Omental fat pad (tissue), 4 donors: ENCODE measurements at places on chromosomes 13 and 19.

DNA sequence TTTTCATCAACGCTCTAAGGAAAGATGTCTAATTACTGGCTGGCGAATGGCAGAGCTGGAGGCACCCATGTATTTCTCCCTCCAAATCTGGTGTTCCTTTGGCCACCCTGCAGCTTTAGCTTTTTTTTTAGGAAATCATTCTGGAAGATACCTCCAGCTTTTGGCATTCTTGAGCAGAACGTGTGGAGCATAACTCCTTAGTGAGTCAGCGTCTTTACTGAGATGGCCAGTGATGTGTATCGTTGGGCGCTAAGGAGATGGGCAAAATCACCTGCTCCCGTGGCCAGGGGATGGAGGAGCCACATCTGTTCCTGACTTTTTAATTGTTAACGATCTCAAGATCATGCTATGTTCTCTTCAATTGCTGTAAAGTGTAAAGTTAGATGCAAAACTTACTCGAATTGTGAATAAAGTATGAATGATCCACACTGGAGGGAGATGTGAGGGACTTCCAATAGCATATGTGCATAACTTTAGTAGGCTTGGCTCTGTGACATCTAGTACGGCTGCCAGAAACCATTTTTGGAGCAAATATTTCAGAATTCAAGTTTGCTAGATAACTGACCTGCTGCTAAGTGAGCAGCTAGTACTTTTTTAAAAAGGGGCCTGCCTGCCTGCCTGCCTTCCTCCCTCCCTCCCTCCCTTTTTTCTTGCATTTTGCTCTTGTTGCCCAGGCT is 24.4 kb upstream of the C1QTNF9 start:
- no peak for DNase-seq

DNA sequence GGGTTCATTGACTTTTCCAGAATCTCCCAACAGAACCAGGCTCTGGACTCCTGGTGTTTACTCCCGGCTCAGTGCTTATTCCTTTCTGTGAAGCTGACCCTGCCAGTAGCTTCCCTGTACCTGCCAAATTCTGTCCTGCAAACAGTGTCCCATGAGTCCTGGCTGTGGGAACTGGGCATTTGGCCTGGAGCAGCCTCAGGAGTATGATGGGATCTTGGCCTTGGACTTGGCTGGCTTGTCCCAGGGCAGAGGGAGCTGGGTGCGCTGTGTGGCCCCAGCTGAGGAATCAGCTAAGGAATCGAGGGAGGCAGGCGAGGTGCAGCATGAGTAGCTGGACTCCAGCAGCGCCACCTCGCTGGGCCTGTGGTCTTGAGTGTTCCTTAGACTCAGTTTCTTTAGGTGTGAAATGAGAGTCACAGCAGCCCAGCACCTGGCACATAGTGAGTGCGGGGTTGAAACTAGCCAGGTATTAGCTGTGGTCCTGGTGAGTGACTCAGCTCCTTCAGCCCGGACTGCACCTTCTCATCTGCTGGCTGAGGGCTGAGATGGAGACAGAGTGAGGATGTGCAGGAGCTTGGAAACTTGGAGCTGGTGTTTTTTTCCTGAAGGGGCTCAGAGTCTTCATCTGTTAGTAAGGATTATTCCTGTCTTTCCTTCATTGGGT is 10.4 kb downstream of the CLASRP start:
- DNase-seq: no peak

GRCh38 chr13:73286942-73287620 is 228.3 kb downstream of the KLF5 start:
- no peak for DNase-seq

DNA sequence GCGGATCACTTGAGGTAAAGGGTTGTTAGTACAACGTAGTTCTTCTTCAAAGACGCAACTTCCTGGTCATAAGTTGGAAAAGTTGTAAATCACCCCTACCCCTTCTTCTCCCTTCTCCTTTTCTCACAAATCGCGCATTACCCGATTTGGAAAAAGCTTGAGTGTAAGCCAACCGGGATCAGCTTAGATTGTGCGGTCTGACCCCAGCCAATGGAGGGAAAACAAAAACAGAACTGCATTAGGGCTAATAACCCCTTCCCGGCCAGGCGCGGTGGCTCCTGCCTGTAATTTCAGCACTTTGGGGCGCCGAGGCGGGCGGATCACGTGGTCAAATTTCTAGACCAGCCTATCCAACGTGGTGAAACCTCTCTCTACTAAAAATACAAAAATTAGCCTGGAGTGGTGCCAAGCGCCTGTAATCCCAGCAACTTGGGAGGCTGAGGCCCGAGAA is 806 bp downstream of the ZNF90 start:
- DNase-seq: no peak

DNA sequence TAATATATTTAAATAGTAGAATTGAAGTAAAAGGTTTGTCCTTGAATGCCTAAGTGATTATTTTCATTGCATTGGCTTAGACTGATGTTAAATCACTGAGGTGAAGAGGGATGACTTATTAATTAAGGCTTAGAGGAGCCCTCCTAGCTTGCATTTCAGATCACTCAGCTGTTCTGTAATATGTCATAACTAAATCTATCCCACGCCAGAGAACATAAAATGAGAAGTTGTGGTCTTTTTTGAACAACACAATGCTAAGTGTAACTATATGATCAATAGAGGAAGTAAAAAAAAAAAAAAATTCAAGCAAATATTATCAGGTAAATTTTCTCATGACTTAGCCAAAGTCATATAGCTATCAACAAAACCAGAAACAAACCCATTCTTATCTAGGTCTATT is 752.2 kb downstream of the GPC5 start:
- DNase-seq: no peak

GRCh38 chr19:45200568-45200967 is 22.0 kb downstream of the BLOC1S3 start:
- DNase-seq: no peak

GRCh38 chr19:5627395-5627904 is 4.6 kb downstream of the SAFB start:
- no peak for DNase-seq

DNA sequence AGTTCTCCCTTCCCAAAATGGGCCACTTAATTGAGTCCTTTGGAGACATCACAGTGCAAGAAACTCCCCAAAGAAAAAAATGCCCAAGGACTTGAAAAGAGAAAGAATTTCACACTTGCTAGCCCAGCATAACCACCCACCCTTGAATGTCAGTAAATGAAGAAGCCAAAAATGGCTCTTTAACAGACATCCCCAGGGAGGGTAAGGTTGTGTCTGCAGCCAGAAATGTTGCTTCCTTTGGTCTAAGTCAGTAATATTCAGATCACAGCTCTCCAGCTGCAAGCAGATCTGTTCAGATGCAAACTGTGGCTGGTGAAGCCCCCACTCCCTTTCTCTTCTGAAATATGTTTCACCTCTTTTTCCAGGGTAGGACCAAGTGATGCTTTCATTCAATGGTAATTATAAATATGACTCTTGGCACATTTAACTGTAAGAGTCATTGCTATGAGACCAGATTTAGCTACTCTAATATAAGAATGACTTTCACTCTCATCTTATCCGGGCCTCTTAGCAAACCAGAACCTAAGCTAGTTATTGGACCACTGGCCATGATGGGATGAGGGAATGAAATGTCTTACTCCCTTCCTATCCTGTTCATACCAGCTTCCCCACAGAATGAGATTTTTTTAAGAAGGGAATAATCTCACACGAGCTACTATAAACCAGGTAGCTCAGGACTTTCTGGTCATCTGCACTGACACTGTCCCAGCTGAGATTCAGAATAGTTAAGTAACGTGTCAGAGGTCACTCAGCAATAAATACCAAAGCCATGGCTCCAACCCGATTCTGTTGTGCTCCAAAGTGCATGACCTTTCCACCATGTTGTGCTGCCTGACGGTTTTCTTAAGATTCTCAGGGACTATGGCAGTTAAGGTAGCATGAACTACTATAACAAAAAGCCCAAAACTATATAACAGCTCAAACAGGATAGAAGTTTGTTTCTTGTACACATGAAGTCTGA is 234.1 kb downstream of the FOXO1 start:
- no peak for DNase-seq

- no peak for DNase-seq
Observed at GRCh38 chr13:68160466-68160865, 930.3 kb upstream of the PCDH9 start.

DNA sequence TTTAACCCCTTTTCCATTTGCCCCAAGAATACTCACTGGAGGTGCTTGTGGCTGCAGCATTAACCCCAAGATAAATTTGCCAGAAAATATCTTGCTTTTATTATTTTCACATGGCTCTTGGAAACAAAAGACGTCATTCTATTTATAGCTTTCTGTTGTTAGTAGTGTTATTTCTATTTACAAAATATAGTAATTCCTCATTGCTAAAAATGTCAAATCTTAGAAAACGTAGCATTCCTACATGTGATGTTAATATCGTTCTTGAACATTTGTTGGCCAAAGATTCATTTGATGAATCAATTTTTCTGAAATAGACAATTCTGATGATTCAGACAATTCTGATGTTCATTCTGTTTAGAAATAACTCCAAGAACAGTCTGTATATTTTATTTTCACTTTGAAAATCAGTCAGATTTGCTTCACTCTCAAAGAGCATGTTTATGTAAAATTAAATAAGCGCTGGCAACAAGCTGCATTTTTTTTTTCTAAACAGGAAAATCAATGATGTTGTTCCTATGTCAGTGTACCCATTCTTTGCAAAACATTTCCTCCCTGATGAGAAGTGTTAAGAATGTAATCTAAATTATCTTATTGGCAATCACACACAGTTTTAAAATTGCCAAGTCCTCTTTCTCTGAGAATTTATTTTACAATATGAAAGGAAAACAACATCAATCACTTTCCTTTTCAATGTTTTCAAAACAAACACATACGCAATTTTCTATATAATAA is 334.0 kb downstream of the KCTD12 start:
- DNase-seq: no peak

DNA sequence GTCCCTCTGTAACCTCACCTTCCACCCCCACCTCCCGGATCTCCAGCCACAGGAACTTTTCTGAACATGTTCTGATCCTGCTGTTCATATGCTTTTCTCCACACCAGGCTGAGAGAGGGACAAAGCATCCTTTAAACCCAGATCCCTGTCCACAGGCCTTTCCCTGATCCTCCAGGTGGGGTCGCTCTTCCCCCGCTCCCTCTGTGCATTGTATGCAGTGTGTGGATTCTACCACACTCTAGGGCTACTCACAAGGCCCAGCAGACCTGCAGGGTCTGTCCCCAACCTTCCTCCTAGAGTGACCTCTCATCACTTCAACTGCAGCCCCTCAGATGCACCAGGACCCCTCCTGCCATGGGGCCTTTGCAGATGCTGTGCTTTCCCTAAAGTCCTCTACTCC is 1200.6 kb downstream of the UQCRFS1 start:
- no peak for DNase-seq

DNA sequence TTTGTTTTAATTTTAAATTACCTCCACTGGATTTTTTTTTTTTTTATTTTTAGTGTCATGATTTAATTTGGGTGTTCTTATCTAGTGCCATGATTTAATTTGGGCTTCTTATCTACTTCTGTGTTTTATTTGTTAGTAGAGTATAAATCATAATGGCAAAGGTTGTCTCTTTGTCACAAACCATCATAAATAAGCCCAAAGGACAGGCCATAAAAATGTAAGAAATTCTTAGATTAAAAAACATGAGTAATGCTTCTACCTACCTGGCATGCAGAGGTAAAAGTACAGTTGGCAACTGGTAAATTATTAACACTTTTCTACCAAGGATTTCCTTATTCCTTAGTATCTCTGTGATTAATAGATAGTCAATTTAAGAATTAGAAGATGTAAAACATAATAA is 55.2 kb downstream of the ERCC5 start:
- no peak for DNase-seq

GRCh38 chr19:19938449-19938848 is 37.7 kb downstream of the ZNF93 start:
- DNase-seq: no peak

DNA sequence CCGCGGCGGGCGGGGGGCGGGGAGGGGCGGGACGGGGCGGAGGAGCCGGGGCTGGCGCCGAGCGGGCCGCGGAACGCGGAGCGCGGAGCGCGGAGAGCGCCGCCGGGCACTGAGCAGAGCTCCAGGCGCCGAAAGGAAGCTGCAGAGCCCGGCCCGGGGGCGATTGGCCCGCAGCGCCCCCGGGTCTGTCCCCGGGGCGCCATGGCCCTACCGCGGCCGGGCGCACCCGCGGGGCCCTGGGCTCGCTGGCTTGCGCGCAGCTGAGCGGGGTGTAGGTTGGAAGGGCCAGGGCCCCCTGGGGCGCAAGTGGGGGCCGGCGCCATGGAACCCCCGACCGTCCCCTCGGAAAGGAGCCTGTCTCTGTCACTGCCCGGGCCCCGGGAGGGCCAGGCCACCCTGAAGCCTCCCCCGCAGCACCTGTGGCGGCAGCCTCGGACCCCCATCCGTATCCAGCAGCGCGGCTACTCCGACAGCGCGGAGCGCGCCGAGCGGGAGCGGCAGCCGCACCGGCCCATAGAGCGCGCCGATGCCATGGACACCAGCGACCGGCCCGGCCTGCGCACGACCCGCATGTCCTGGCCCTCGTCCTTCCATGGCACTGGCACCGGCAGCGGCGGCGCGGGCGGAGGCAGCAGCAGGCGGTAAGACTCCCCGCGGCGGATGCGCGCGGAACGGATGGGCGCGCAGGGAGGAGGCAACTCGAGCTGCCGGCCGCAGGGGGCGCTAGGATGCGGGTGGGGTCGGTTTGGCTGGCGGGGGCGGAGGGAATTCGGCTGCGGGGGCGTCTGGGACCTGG is at the start of gene PDE4A:
TSS of gene PDE4A (plus strand) at position 95 of the 796 bp plus-strand sequence. CDS start at position 322, 227 bp downstream.
- no peak for DNase-seq

DNA sequence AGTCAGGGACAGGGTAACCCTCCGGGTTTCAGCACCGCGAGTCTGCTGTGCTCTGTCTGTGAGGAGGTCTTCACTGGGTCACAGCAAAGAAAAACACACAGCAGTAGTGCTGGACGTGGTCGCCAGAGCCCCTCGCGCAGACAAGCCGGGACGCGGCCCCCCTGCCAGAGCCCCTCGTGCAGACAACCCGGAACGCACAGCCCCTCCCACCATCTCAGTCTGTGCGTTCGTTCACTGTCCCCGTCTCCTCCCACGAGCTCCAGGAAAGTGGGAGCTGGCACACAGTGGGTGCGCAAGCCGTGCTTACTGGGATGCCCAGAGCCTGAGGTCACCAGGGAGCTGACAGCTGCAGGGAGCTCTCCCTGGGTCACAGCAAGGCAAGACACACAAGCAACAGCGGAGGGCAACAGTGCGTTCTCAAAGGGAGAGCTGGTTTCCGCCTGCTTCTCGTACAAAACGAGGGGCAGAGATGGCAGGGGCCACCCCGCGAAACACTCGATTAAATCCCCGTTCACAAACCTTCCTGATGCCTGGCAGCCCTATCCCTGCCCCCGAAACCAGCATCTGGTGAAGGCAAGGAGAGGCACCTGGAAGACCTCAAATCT is 3.2 kb upstream of the PLPP2 start:
- DNase-seq: no peak

GRCh38 chr13:112928972-112929782 is 39.8 kb upstream of the MCF2L start:
- DNase-seq: no peak
